ENCODE measurements at places on chromosomes 7 and 10.

- no peak for DNase-seq
Observed at GRCh38 chr10:78222096-78222790, 188.6 kb downstream of the RPS24 start.

GRCh38 chr10:117249493-117250093, 8.7 kb downstream of the SLC18A2 start:
- no peak for DNase-seq

DNA sequence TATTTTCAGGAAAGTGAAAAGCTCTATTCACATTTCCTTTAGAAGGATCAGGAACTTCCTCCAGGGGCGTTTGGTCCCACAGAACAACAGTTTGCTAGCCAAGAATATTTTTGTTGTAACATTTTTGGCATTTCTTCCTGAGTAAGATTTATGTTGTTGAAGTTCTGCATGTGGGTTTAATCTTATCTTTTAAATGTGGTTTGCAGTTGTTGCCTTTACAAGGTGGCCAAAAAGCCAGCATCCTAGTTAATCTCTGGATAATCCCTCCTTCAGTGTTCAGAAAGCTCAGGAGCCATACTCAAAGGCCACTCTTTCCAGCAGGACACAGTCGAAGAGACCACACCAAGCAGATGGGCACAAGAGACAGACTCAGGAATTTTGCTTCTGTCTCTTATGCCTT, 30.0 kb downstream of the SLC26A4 start:
- DNase-seq: no peak

GRCh38 chr7:155791214-155791737, 21.0 kb downstream of the SHH start:
- DNase-seq: no peak

DNA sequence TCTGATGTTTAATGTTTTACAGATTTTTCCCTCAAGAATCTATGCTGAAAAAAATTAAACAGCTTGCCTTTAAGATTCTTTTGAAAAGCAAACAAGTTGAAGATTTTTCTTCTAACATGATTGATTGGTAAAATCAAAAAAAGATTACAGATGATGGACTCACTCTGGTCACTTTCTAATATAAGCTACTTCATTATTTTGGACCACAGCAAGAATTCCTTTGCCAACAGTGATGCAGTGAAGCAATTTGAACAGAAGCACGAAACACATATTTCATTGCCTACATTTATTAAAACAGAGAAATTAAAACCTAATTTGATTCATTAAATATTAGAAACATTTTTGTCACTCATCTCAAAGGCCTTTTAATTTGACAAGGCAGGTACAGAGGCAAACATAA, 82.1 kb upstream of the SGCE start:
- no peak for DNase-seq

- no peak for DNase-seq
Observed at GRCh38 chr10:33336582-33337325, 2.3 kb upstream of the NRP1 start.

DNA sequence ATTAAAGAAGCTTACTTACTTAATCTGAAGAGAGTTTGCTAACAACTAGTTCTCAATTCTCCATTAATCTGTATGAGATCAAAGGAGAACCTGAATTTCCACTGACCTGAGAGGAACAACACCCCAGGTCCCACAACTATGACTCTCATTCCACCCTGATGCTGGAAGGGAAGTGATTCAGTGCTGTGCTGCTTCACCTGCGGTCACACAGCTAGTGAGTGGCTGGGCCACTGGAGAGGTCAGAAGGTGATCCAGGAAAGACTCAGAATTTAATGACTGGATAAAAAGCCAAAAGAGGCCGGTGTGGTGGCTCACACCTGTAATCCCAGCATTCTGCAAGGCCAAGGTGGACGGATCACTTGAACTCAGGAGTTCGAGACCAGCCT, 23.6 kb downstream of the SORBS1 start:
- no peak for DNase-seq

GRCh38 chr7:146138926-146139325, 22.3 kb downstream of the CNTNAP2 start:
- DNase-seq: no peak

GRCh38 chr7:113331155-113331898, 213.0 kb upstream of the SMIM30 start:
- DNase-seq: no peak

GRCh38 chr7:141320287-141320686, 230.9 kb upstream of the AGK start:
- no peak for DNase-seq

- DNase-seq: no peak
Observed at GRCh38 chr10:6507311-6507710, 72.8 kb downstream of the PRKCQ start.

DNA sequence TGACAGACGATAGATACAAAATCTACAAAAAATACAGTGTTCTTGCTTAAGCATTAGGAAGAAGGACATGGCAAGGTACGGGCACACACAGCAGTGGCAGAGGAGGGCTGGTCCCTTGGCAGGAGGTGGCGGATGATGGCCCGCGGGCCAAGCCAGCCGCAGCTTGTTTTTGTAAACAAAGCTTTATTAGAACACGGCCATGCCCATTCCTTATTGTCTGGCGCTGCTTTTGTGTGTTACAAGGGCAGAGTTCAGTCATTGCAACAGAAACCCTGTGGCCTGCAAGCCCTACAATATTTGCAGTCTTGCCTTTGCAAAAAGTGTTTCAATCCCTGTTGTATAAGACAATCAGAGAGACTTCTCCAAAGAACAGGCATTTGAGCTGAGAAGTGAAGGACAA, 30.7 kb downstream of the FGFR2 start:
- no peak for DNase-seq
